Activated B cell treated with CpG ODN at 0.5 μM for 24 hours (primary cell): ENCODE measurements at places on chromosomes 1 and 21.

- no peak for DNase-seq
Measured at GRCh38 chr21:45021428-45022347, 52.7 kb upstream of the ADARB1 start.

- no peak for DNase-seq
Measured at GRCh38 chr1:234320549-234320948, 52.7 kb upstream of the COA6 start.

- DNase-seq: no peak
Measured at GRCh38 chr1:3892748-3893147, 7.3 kb downstream of the C1orf174 start.

GRCh38 chr1:150808121-150808520 is at the start of gene CTSK:
Gene CTSK (minus strand): TSS chr1:150808260. CDS start chr1:150806805, 1,455 bp downstream.
- no peak for DNase-seq

GRCh38 chr1:29849038-29849750 is 612.9 kb downstream of the PTPRU start:
- no peak for DNase-seq

- peak; percentile 32 for DNase-seq
Measured at GRCh38 chr21:29376556-29376955, 77.8 kb downstream of the BACH1 start.

- no peak for DNase-seq
Measured at GRCh38 chr1:87814573-87814972, 485.9 kb downstream of the LMO4 start.

- no peak for DNase-seq
Measured at GRCh38 chr1:4743978-4744750, 89.8 kb downstream of the AJAP1 start.

DNA sequence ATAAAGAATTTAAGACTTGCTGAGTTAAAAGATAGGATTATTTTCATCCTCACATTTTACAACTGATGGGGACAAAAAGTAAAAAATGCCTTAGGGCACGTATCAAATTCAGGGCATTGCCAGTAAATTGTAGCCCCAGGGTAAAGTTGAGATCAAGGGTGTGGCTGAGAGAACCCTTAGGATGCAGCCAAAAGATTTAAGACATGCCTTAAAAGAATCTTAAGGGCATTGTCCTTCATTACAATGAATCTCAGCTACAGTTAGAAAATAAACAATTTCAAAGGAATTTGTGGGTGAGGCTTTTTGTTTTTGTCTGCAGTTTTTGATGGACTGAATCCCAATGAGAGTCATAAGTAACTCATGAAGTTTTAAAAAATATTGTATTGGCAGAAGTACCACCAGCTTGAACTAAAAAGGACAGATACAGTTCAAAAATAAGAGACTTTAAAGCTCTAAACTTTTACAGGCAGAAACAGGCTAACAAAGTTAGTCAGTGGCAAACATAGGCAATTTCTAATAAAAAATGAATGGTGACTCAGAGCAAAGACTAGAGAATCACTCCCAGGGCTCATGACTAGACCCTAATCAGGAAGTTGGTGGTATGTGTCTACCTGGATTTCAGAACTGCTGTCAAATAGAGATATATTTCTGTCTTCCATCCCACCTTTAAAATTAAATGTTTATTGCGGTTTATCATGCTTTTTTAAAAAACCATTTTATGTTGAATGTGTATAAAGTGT is 165.1 kb upstream of the SNX7 start:
- no peak for DNase-seq

DNA sequence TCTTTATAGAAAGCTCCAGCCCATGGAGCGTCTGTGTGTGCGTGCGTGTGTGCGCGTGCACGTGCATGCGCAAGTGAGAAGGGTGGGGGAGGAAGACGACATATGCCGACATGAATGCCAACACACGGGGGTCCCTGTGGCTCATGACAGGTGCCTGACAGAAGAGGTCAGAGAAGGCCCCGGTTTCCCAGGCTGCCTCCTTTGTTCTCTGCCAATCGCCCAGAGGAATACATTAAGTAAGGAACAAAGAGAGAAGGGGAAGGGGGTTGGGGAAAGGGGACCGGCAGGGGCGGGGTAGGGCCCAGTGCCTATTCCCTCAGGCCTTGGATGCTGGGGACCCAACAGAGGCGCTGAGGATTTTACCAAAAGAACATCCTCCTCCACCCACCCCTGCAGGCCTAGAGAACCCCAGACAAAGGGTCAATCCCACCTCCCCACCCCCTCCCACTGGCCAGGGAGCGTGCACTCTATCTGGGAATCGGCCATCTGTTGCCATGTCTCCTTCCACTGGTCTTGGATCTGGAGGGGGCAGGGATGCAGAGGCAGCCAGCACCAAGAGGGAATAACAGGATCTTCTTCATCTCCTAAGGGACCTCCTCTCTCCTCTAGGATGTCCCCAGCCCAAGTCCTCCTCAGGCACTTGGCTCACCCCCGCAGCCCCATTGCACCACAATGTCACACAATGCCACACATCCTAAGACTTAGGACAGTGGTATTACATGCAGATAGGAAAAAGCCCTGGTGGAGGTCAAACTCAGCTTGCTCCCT is 39.4 kb downstream of the PIK3C2B start:
- no peak for DNase-seq

DNA sequence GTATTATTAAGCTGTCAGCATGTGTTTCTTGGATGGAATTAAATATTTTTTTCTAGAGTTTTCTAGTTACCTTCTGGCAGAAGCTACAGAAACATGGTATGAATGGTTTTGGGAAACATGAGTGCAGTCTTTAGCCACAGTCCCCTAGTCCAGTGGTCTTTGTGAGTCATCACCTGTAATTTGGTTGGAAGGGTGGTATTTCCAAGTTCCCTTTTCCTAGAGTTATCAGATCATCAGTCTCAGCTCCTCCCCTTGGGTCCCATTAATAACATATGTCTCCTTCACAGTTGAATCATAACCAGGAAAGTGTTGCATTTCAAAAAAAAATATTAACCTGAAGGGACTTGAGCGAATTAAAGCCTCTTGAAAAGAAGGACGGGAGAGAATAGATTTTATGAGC is 27.0 kb downstream of the ELAVL4 start:
- DNase-seq: no peak

- no peak for DNase-seq
Measured at GRCh38 chr1:207427832-207428585, 26.1 kb upstream of the CR2 start.

DNA sequence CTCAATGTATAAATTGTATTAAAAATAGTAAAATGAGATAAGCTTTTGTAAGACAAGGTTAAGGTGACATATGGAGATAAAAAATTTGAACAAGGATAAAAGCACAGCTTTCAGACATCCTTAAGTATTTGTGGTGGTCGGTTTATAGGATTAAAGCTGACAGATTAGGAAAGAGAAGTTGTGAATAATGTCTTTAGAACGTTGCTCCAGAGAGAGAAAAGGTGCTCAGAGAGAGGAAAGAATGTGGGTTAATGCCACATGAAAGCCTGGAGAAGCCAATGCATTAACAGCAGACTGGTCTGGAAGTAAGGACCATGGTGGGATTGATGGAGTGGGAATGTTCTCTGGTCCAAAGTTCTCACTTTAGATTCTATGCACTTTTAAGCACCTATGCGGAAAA is 44.8 kb downstream of the ATP6V1G3 start:
- DNase-seq: no peak

GRCh38 chr1:27357281-27358037 is 9.3 kb downstream of the MAP3K6 start:
- peak; percentile 80 for DNase-seq

GRCh38 chr1:231138236-231138635 is 23.6 kb upstream of the TRIM67 start:
- DNase-seq: no peak

- DNase-seq: no peak
Measured at GRCh38 chr21:35929901-35930300, 130.4 kb downstream of the SETD4 start.

DNA sequence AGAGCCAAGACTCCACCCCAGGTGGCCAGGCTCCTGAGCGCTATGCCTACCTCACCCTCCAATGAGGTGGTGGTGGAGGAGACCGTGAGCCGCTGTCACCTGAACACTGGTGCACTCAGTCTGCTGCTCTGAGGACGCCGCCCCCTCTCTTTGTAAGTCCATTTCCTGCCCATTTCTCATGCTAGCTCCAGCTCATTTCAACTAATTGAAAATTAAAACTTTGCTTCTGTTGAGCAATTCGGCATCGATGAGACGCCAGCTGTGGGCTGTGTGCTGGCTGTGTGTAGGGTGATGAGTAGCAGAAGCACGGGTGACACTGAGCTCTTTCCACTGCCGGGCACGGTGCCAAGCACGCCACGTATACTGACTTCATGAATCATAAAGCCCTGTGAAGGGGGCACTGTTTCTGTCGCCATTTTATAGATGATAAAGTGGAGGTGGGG is 11.2 kb downstream of the TNFRSF1B start:
- no peak for DNase-seq

- peak; percentile 71 for DNase-seq
Measured at GRCh38 chr1:209627732-209628196, 24.5 kb downstream of the LAMB3 start.

DNA sequence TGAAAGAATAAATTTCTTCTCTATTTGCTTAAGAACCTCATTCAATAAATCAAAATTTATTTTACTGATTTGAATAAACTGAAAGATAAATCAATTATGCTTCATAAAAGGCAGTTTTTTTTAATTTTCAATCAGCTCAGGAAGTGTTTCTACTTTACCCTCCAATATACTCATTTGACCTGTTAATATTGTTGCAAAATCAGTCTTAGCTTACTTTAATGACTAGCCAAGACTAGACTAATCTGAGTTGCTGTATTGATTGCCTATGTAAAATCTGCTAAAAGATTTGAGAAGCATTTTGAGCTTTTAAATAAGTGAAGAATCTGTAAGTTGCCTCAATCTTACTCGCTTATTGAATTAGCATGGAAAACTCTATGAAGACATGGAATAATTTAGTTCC is 179.1 kb upstream of the LYPLAL1 start:
- DNase-seq: no peak

DNA sequence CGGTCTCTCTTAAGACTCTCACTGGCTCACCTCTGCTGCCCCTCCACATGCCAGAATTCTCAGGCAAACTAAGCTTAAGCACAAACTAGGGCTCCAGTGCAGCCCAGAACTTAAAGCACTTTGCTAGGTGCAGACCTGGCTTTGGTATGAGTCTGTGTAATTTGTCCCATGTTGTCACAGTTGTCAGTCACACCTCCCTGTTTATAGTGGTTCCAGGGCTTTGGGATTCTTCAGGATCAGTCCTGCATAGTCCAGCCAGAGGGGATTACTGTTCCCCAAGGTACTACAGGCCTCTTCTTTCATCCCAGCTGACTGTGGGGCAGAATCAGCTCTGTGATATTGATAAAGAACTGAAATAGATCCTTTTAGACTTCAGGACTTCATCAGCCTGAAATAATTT is 105.0 kb upstream of the UBE2U start:
- DNase-seq: no peak

DNA sequence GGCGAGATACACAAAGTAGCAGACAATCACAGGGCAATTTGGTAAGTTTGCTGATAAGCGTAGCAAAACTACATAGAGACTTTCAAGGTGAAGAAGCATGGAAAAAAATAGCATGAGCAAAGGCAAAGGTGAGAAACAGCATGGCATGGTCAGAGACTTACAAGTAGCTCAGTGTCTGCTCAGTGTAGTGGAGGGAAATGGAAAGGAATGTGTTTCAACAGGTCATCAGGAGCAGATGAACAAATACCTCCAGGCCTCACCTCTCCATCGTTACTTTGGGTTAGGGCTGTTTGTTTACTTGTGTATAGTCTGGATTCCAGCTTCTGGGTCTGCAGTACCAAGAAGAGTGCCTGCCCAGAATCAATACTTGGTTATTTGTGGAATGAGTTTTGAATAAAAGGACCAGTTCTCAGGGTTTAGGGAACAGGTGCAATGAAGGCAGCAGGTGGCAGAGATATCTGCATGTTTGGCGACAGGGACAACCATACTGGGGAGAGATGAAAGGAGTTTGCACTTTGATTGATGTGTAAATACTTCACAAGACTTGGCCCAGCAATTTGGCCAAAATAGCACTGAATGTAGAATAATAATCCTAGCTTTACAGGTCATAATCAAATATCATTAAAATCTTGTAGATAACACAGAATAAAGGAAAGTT is 97.0 kb upstream of the FGGY start:
- DNase-seq: no peak

- no peak for DNase-seq
Measured at GRCh38 chr1:41560931-41561330, 76.4 kb upstream of the EDN2 start.

DNA sequence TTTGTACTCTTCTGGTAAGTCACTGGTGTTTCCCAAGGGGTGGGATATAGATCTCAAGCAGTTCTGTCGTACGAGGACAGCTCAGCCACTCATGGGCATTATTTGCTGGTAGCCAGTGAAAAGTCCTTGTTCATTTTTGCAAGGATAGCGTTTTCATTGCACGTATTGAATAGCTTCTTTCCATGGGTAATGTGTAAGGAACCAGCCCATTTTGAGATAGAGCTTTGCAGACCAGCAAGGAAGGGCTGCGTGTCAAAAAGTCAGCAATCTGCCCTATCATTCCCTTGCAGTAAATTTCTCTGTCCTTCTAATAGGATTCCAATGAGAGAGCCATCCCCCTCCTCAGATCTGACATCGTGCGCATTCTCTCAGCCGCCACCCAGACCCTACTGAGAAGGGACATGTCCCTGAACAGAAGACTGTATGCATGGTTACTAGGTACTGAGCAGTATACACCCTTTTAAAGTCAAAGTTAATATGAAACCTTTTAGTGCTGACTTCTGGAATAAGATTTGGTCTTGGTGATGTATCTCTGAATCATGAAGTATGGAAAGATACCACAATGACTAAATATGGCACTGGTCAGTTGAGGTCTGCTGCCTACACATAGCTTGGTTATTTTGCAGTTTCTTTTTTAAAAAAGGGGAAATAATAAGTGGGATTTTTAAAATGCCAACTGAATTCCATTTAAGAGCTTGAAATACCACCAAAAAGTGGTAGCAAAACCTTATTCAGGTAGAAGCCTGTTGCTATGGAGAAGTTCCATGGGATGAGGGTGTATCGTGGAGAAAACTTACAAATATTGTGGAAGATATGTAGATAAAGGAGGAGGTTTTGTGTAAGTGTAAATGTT is 55.3 kb downstream of the DOP1B start:
- DNase-seq: no peak

GRCh38 chr1:154499446-154499845 is 2.6 kb upstream of the TDRD10 start:
- DNase-seq: no peak

DNA sequence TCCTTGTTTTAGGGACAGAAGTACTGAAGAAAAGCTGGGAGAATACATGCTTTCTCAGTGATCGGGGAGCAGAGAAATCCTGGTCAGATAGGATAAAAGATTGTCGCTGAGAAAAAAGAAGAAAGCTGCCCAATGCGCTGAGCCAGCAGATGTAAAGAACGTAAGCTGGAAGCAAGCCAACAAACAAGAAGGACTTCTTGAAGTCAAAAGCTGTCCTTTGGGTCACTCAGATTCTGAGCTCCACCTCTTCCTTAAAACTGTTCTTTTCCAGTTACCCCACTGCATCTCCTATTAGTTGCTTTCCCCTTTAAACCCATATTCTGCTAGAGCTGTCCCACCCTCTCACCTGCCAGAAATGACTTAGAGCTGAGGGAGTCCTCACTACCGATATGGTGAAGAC is 64.8 kb downstream of the GPR137B start:
- no peak for DNase-seq
